NCI-H510A (cell line): ENCODE measurements at places on chromosomes 7 and 10.

DNA sequence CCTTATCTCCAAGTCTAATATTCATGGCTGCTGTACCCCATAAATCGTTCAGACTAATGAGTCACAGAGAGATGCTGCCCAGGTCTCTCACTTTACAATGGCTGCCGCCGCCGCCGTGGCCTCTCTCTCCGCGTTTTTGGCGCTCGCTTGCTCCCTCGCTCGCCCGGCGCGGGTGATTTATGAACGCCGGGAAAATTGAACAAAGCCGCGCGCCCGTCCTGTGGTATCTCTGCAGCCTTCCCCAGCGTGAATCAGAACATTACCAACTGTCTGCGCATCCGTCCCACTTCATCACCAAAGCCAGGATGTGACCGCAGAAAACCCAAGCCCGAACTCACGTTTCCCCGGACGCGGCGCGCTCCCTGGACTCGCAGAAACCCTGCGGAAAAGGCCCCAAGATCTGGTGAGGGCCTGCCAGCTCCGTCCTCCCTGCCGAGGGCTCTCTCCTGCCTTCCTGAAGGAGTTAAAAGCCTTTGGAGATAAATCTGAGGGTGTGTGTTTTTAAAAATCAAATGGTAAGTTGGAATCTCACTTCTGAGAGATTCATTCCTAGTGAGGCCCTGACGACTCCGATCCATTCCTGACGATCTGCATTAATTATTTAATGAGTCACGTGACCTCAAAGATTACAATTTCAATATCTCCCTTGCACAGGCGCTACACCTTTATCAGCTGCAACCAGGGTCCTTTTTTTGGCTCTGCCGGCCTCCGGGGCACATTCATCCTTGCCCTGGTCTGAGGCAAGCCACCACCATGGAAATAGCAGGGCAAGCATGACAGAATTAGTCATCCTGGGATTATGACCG, 6.3 kb downstream of the HOXA4 start:
- no peak for DNase-seq

GRCh38 chr10:37871568-37872251, 14.3 kb upstream of the ZNF248 start:
- no peak for DNase-seq

DNA sequence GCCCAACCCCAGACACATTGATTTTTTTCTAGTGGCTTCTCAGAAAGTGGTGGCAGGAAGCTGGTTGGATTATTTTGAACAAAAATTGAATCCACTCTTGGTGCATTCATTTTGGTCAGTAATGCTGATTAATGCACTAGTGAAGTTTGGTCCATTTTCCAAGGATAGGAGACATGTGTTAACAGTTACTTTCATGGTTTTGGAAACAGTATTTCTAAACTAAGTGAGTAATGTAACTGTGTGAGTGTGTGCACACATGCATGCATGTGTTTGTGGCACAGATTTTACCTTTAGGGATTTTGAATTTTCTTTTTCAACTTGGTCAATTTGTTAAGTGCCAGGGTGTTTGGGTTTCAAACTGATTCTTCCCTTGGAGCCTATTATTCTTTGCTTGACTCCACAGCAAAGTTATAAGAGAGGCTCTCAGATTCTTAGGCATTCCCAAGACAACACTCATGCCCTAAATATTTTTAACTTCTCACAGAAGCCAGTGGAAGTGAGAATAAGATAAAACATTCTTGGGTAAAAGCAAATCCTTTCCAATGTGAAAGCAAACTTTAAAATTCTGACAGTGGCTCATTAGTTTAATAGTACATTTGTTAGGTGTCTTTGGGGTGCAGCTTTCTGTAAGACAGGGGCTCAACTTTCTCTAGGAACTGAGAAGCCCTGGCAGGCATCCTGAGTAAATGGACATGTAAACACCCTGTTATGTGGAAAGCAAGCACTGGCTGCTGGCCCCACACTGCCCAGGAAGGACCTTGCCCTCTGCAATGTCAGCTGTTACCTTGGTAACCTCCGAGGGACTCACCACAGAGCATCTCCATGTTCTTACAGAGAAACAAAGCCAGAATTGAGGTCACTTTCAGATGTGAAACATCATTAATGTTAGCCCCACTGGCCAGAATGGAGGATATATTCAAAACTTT, 68.4 kb downstream of the ASAH2B start:
- DNase-seq, result no peak

DNA sequence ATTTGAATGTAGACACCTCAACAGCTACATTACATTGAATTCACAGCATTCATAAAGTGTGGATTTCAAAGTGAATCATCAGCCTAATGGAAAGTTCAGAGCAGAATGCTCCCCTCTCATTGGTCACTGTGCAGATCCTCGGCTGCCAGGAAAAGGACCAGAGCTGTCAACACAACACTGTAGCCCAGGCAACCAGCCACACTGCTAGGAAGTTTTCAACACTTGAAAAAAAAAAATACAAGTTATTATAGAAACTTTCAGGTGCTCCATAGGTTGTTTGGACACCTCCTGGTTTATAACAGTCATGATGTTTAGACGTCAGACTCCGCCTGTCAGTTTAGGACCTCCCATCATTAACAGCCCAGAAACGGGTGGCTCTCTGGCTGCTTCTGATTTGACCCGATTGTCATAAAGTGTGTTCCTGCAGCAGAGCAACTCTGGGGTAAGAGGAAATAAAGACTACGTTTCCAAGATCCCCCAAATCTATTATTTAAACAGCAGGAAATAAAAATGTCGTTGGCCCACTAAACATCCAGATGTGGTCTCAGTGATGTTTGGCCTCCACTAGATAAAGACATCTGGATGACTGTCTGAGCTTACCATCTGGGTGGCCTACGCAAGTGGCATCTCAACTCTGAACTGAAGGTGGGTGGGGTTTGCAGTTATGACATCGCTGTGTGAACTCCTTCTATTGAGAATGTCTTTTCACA, 117.4 kb downstream of the CABCOCO1 start:
- no peak for DNase-seq

DNA sequence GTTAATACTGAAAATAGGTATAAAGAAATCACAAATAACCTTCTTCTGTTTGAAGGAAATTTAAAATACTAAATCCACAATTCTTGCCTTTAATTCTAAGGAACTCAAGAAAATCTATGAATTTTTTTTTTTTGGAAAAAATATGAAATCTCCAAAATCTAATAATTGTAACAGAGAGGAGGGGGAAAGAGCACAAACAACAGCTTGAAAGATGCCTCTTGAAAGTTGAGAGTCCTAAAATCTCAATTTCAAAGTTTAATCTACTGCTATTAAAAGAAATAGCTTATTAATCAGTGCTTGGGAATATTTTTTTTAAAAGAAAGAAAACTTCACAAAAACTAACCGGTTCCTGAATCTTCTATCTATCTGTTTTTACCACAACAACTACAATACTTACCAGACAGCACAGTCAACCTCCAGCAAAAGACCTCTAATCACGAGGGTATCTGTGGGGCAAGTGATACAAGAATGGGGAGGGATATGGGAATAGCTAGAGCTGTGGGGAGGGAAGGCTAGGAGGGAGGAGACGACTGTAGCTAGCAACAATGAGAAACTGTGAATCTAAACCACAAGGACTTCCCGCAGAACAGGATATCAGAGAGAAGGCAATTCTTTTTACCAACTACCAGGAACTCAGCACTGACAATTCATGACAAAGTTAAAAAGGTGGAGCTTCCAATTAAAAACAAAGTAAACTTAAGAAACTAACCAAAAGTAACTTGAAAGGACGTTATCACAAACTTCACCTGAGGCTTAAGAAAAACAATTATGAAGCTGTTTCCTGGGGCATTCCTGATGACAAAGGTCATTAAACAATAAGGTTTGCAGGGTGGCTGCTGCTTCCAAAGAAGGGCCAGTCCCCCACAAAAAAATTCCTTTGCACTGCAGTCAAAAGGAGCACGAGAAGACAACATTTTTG, at the start of gene USP54:
Gene USP54, minus strand, starts transcription at position 462 of the 919 bp plus-strand sequence. CDS start 15,684 bp downstream, outside the sequence.
- DNase-seq, result no peak

DNA sequence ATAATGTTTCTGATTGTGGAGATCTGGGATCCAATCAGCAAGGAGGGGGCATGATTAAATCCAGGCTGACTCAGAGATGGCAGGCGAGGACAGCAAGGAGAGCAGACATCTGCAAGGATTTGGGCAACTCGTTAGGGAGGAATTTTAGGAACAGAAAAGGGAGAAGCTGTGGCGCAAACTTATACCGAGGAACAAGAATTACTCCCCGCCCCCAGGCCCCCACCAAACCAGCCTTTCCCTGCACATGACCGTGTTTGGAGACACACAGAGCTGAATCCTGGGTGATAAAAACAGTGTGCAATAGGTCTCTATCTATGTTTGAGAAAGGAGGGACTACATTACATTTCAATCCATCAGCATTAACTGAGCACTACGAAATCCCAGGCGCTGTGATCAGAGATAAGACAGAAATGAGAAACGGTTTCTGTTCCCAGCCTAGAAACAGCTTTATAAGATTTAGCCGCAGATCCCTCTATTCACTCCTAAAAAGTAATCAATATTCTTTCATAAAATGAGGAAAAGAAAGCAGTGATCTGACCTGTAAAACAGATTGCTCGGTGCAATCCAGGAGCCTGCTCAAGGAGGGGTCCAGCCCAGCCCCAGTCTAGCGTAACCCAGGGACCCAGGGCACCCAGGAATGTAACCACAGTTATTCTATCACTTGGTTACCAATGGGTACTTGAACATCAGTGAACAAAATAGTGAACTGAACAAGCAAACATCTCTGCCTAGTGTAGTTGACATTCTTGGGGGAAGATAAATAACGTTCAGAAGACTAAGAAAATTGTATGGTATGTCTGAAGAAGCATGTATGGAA, 37.2 kb upstream of the RAPGEF5 start:
- DNase-seq, result no peak

DNA sequence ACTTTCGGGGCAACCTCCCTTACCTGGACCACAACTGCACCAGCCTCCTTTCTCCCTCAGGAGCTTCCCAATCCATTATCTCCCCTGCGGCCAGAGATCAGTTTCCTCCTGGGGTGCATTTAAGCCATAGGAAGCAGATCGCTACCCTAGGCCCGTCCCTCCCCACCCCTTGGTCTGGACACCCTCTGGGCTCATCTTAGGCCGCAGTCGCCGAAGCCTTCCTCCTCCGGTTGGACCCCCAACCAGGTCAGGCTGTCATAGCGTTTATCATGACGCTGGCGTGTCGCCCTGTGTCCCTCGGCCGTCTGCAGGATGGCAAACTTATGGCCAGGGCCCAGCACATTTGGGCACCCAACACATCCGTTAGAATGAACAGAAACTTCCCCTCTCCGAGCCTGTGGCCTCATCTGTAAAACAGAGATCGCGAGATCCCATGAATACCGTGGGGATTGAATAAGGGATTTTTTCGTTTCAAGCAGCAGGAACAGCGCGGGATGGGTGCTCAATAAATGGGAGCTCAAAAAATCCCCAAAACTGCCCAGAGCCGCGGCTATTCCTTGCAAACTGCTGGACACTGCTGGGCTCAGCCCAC, 669 bp upstream of the AP5Z1 start:
- DNase-seq, result no peak

- DNase-seq, result no peak
Observed at GRCh38 chr7:14436878-14437277, 447.4 kb upstream of the ETV1 start.

DNA sequence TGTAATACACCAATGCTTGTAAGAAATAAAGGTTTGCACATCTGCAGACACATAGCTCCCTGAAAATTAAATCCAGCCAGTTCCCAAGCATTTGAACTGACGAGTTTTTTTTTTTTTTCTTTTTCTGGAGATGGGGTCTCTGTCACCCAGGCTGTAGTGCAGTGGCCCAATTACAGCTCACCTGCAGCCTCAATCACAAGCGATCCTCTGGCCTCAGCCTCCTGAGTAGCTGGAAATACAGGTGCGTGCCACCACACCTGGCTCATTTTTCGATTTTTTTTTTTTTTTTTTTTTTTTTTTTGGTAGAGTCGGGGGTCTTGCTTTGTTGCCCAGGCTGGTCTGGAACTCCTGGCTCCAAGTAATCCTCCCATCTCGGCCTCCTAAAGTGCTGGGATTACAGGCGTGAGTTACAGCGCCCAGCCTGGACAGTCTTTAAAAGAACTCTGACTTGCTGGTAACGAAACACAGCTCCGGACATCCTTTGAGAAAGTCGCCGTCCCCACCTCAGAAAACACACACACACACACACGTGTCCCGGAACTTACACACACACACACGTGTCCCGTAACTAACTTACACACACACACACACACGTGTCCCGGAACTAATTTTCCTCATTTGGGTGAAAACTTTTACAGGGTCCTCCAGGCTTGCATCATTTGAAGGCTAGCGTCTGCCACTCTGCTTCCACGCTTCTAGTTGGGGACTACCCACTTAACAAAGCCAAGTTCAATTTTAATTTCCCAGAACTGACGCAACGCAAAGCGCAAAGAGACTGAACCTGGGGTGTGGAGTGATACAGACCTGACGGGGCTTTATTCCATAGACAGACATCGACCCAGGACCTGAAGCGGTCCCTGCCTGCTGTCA, 18.6 kb downstream of the OCM2 start:
- no peak for DNase-seq

GRCh38 chr10:391305-391704, 256.1 kb downstream of the ZMYND11 start:
- peak; percentile 9 for DNase-seq

- no peak for DNase-seq
Observed at GRCh38 chr7:2049782-2050510, 182.8 kb downstream of the MAD1L1 start.

DNA sequence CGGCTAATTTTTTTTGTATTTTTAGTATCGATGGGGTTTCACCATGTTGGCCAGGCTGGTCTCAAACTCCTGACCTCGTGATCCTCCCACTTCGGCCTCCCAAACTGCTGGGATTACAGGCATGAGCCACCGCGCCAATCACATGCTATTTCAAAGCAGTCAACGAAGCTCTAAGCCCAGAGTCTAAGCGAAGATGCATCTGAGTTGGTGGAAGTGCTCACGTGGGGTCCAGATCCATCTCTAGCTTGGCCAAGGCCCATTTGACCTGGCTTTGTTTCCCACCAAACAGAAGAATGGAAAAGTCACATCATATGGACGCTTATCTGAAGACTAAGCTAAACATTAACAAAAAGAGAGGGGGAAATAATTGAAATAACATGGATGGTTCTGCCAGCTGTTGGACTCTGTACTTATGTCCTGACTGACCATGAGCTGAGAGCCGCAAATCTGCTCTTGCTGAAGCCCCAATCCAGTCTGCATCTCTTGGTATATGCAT, 3.8 kb upstream of the GTF2I start:
- DNase-seq, result no peak

DNA sequence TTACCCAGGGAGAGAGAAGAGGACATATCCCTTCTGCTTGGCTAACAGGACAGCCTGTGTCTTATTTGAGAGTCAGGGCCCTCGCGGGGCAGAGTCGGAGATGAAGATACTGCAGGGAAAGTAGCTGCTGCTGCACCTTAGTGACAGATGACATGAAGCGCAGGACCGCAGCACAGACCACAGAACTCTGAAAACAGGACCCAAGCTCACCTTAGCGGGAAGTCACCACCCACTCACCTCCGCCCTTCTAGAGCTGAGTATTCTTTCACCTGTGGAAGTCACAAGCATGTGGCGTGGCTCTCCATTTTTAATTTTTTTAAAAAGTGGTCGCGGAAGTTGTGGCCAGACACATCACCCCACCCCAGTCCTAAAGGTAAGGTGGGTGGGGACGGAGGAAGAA, 191.4 kb downstream of the FAM107B start:
- DNase-seq, result no peak

GRCh38 chr7:101126651-101127459, at the start of gene SERPINE1:
TSS of gene SERPINE1 (plus strand) at chr7:101127104. CDS start at chr7:101128394, 1,290 bp downstream.
- no peak for DNase-seq

GRCh38 chr10:132637477-132638129, 100.0 kb downstream of the INPP5A start:
- DNase-seq, result no peak

- no peak for DNase-seq
Observed at GRCh38 chr7:144158861-144159260, 24.4 kb upstream of the CTAGE4 start.

- DNase-seq, result no peak
Observed at GRCh38 chr10:21993360-21994001, 10.0 kb downstream of the DNAJC1 start.
